RPMI7951 (cell line): ENCODE measurements at places on chromosomes 12 and 14. TPM values are rescaled to one million over a fixed set of nuclear protein-coding genes. Genes with fewer than 3 reads are reported as not detected.

DNA sequence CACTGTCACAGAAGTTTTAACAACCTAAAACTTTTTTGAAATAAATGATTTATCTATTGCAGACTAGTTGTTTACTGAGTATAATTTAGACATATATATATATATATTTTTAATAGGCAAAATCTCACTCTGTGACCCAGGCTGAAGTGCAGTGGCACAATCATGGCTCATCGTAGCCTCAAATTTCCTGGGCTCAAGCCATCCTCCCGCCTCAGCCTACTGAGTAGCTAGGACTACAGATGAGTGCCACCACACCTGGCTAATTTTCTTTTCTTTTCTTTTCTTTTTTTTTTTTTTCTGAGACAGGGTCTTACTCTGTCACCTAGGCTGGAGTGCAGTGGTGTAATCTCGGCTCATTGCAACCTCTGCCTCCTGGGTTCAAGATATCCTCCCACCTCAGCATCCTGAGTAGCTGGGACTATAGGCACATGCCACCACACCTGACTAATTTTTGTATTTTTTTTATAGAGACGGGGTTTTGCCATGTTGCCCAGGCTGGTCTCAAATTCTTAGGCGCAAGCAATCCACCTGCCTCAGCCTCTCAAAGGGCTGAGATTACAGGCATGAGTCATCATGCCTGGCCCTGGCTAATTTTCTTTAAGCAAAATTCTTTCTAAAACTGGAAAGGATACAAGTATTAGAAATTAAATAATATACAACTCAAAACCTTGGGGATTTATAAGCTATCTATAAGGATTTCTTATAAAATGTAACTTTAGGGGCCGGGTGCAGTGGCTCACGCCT is 23.1 kb downstream of the EEA1 start:
- DNase-seq = no peak

- no peak for DNase-seq
Observed at GRCh38 chr14:61930101-61930857, 168.1 kb downstream of the SNAPC1 start.

- no peak for DNase-seq
Observed at GRCh38 chr12:49622501-49623141, 740 bp upstream of the PRPF40B start.

CLEC2A gene
- total RNA-seq = not detected in 2 replicates

- no peak for DNase-seq
Observed at GRCh38 chr14:87644689-87645088, 348.3 kb downstream of the GALC start.

GALNT9 gene
- not detected in 2 replicates for total RNA-seq

DNA sequence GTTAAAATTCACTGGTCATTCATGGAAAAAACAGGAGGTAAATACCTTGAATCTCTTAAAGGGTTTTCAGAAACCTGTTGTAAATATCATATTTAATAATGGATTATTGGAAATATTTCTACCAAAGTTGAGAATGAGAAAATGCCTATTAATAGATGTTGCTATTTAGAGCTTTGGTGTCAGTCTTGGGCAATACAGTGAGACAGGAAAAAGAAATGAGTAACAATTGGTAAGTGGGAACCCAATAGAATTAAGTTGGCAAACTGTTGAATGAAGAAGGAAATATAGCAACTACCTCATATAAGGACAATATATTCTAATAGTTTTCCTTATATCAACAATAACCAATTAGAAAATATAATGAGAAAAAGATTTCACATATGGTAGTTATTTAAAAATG is 78.0 kb downstream of the ATF7IP start:
- no peak for DNase-seq

TSHR gene
- total RNA-seq = not detected in 2 replicates

- DNase-seq = peak; percentile 3
Observed at GRCh38 chr12:76519538-76519937, 40.0 kb downstream of the OSBPL8 start.

DNA sequence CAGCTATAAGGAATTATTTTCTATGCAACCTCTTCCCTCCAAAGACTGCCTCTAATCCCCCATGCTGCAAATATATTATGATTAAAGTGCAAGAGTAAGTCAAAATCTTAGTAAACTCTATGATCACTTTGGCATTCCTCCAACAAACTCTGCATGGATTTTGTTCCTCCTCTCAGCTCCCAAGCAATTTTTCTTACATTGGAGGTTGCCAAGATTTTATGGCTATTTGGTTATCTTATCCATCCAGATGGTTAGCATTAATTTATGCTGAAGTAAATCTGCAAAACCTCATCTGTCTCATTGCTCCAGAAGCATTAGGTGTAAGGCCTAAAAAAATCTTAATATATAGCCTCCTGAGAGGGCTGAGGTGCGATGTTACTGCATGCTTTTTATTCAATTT is 228.1 kb downstream of the CHST11 start:
- peak; percentile 58 for DNase-seq

GRCh38 chr12:130114952-130115351 is 47.3 kb upstream of the FZD10 start:
- DNase-seq = no peak

DNA sequence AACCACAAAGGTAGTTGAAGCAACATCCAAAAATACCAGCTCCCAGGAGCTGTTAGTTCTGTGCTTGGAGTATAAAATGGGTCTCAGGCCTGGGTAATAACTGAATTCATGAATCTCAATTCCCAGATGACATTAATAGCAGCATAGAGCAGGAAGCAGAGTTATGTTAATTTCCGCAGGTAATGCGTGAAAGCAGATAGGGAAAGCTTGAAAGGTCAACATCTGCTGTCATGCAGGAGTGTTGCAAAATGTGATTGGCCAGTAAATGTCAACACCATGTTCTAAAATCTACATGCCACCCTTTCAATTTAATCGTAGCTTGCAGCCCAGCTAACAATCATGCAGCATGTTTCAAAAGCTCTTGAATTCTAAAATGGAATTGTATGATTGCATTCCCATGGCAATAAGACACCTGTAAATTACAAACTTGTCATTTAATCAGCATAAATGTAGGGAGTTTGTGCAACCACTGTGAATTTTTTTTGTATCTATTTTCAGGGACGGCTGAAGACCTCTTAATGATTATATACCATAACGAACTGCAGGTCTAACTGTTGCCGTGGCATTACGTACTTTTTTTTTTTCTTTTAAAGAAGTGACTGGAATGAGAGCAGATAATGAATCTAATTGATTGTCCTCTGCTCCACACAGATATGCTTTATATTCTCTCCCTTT is 635.8 kb upstream of the FOXG1 start:
- no peak for DNase-seq

- DNase-seq = no peak
Observed at GRCh38 chr12:132872975-132873421, 14.4 kb downstream of the CHFR start.

GRCh38 chr14:45679853-45680252 is 426.9 kb upstream of the MIS18BP1 start:
- peak; percentile 86 for DNase-seq

KRT1 gene
- total RNA-seq = not detected in 2 replicates

DNA sequence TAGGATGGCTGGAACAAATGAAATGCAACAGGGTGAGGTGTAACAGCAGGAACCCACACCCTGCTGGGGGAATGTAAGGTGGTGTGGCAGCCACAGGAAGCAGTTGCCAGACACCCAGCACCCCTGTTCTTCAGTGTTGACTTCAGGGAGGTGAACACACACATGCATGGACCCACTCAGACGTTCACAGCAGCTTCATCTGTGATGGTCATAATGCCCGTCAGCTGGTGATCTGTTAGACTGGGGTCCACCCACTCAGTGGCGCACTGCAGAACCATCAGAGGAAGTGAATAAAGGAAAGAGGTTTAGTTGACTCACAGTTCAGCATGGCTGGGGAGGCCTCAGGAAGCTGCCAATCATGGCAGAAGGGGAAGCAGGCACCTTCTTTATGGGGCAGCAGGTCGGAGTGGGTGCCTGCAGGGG is 22.7 kb upstream of the TEX22 start:
- DNase-seq = no peak

DNA sequence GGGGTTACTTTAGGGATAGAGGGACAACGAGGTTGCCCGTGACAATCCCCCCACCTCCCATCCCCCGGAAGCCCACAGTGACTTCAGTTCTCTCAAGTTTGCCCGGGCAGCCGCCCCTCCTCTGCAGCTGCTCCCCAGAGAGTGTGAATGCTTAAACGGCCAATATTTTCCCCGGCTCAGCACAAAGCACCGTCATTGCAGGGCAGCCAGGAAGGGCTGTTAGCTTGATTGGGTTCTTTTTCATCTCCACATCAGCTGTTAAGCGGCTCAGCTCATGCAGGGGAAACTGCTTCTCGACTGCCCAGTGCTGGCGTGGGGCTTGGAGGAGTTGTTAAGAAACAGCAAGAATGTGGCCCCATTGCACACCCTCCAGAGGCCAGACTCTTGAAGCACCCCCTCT is 120.5 kb upstream of the NCOR2 start:
- no peak for DNase-seq

TRIM9 gene
- total RNA-seq = 4.0 and 4.2 TPM in 2 replicates

GCH1 gene
- 1.3 and 3.5 TPM in 2 replicates for total RNA-seq

- no peak for DNase-seq
Observed at GRCh38 chr14:32567543-32568384, 238.7 kb downstream of the AKAP6 start.

- no peak for DNase-seq
Observed at GRCh38 chr12:16499611-16500010, 106.4 kb downstream of the LMO3 start.

DNA sequence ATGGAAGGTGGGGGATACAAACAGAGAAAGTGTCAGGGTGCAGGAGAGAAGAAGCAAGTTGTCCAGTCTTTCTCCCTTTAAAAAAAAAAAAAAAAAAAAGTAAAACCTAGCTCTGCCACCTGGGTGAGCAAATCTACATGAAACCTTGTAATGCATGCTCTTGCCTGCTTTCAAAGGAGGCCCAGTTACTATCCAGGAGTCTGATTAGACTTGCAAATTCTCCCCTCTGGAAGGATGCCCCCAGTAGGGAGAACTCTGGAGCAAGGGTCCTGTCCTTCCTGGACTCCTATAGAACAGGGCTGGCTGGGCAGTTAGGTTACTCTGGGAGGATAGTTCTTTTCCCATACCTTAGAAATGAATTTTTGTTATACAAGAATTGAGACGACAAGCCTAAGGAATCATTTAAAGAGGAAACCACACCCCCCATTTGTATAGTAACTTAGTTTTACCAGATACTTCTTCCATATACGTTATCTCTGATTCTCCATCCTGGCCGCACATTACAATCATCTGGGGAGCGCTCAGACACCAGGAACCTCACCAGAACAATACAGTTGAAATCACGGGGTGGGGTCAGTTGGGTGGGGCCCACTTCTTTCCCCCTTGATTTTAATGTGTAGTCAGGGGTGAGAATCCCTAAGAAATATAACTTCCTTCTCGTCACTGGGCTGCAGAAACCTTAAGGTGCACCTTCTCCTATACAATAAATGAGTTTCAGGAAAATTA is 30.5 kb downstream of the RAB35 start:
- DNase-seq = no peak

GRCh38 chr12:30626847-30627246 is 68.8 kb downstream of the IPO8 start:
- no peak for DNase-seq

GRCh38 chr14:33700052-33700451 is 250.8 kb downstream of the EGLN3 start:
- DNase-seq = no peak

GRCh38 chr12:57240926-57241401 is 10.0 kb downstream of the STAC3 start:
- DNase-seq = no peak

JPH4 gene
- under 0.01 TPM in 1 of 2 replicates, not detected in the other for total RNA-seq

DNA sequence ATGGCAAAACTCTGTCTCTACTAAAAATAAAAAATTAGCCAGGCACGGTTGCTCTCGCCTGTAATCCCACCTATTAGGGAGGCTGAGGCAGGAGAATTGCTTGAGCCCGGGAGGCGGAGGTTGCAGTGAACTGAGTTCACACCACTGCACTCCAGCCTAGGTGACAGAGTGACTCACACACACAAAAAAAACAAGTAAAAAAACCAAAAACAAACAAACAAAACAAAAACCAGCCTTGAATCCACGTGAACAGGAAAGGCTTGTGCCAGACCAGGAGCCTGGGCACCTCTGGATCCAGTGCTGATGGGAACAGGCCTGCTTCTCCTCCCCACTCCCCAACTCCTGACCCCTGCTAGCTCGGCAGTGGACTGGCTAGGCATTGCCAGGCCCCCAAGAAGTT is 3.5 kb downstream of the FOXN4 start:
- DNase-seq = no peak

GRCh38 chr12:110304061-110304551 is 23.1 kb downstream of the ATP2A2 start:
- DNase-seq = peak; percentile 65

KLRB1 gene
- not detected in 2 replicates for total RNA-seq

GRCh38 chr12:57552835-57553313 is 3.0 kb downstream of the KIF5A start:
- peak; percentile 48 for DNase-seq

CCDC198 gene
- not detected in 2 replicates for total RNA-seq

DNA sequence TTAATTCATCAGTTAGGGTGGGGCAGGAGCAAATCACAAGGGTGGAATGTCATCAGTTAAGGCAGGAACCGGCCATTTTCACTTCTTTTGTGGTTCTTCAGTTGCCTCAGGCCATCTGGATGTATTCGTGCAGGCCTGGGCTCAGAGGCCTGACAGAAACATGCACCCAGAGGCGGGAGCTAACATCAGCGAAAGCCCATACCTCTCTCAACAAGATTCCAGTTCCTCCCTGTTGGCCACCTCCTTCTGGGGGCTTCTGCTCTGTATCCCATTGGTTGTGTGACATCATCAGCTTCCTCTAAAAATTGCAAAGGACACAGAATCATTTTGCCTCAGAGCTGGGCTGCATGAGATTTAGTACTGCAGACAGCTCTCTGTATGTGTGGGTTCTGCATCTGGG is 134.3 kb downstream of the ZNF664 start:
- peak; percentile 26 for DNase-seq

DNA sequence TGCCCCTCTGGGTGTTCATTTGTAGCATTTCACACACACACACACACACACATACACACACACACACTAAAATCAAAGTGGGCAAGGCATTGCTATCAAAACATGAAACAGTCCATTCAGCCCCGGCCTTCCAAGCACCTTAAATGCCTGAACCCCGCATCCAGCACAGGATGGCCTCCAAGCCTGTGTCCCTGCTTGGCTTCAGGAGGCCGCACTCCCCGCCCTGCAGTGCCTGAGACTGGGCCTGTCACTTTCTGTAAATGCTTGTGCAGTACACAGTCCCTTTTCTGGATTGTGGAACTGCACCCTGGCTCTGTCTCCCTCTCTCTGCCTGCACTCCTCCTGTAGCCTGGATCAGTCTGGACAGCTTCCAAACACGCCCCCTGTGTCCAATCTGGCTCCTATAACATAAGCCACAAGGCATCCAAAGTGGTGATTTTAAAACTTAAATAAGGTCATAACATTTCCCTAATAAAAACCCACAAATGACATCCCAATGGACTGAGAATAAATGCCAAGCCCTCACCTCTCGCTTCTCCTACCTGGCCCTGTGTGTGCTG is 972.2 kb upstream of the TMEM132C start:
- no peak for DNase-seq
